ENCODE measurements at places on chromosomes 5 and 9. TPM values are rescaled to one million over a fixed set of nuclear protein-coding genes. Genes with fewer than 3 reads are reported as not detected.

Gene DRD1
- not detected for total RNA-seq

Gene ENTPD2
- total RNA-seq: 5.1 TPM

Gene FOXD4L6
- total RNA-seq: 0.13 TPM

Gene SLC4A9
- not detected for total RNA-seq

Gene CDKN2B-AS1
- not detected for total RNA-seq

Gene EXOSC2
- 92.0 TPM for total RNA-seq

Gene ZNF474
- total RNA-seq: not detected

Gene FYB1
- not detected for total RNA-seq

Gene IL4
- total RNA-seq: not detected

Gene C1QTNF3
- total RNA-seq: 1.1 TPM

Gene STC2
- 77.7 TPM for total RNA-seq

Gene CRHBP
- not detected for total RNA-seq

Gene AIF1L
- total RNA-seq: 122 TPM

Gene TXNDC8
- not detected for total RNA-seq

Gene DOK3
- 15.9 TPM for total RNA-seq

Gene SNX24
- 13.0 TPM for total RNA-seq

Gene IFNB1
- not detected for total RNA-seq

Gene TEX48
- not detected for total RNA-seq

Gene ERCC8
- 18.0 TPM for total RNA-seq

Gene RICTOR
- 20.9 TPM for total RNA-seq
